ENCODE measurements at places on chromosomes 12 and 14. TPM values are rescaled to one million over a fixed set of nuclear protein-coding genes. Genes with fewer than 3 reads are reported as not detected.

Gene ANO2
- total RNA-seq = not detected

Gene AICDA
- 27.6 TPM for total RNA-seq

Gene SERPINA5
- not detected for total RNA-seq

Gene IKZF4
- total RNA-seq = 1.9 TPM

Gene ASB2
- total RNA-seq = 1.9 TPM

Gene IL26
- total RNA-seq = not detected

Gene OR4E2
- total RNA-seq = not detected

Gene PYM1
- 62.7 TPM for total RNA-seq

Gene GPX2
- 84.3 TPM for total RNA-seq

Gene PIK3C2G
- not detected for total RNA-seq

Gene DDX47
- 71.9 TPM for total RNA-seq

Gene LMBR1L
- total RNA-seq = 9.3 TPM

Gene RPL10L
- total RNA-seq = not detected

Gene SEL1L
- total RNA-seq = 26.1 TPM

Gene EFS
- not detected for total RNA-seq

Gene RHOJ
- total RNA-seq = not detected

Gene LGR5
- total RNA-seq = not detected

Gene RHEBL1
- total RNA-seq = 4.3 TPM
